Activated naive CD4-positive, alpha-beta T cell treated with anti-CD3 and anti-CD28 coated beads for 36 hours (primary cell): ENCODE measurements at places on chromosomes 5 and 9.
A peak's percentile ranks its signal among the peaks of the same experiment; 100 is the strongest.

DNA sequence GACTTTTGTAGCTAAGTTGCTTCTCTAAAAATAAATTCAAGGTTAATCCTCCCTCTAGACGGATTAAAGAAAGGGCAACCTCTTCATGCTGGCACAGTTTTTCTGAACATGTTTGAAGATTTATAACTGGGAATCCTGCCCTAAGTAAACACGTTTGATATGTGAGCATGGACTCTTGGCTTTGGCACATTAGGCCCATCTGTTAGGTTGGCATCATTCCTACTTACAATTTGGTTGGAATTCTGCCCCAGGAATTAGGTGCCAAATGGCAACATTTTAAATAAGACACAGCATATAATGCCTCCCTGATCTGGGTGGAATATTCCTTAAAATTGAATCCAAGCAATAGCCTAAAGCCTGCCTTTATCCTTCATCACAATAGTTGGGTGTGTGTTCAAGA lies 372.3 kb upstream of the CDH18 start:
- no peak for DNase-seq

DNA sequence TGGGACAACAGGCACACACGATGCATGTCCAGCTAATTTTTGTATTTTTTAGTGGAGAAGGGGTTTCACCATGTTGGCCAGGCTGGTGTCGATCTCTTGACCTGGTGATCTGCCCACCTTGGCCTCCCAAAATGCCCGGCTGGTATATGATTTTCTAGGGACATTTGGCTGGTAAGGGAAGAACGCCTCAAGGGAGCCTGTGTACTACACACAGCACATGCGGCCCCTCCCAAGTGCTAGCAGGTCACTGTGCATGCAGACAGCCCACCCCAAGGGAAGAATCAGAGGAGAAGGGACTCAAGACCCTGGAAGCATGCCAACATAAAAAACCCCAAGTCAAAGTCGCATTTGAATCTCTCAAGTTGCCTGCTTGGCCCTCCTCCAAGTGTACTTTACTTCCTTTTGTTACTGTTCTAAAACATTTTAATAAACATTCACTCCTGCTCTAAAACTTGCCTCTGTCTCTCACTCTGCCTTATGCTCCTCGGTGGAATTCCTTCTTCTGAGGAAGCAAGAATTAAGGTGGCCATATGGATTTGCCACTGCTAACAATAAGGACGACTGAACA lies 24.3 kb upstream of the OTULINL start:
- DNase-seq = no peak

GRCh38 chr9:73667749-73668148 lies 516.1 kb downstream of the ANXA1 start:
- DNase-seq = no peak

GRCh38 chr9:120561709-120562108 lies 18.3 kb downstream of the CDK5RAP2 start:
- DNase-seq = no peak

- DNase-seq = no peak
Observed at GRCh38 chr5:116834796-116835515, 260.3 kb upstream of the SEMA6A start.

DNA sequence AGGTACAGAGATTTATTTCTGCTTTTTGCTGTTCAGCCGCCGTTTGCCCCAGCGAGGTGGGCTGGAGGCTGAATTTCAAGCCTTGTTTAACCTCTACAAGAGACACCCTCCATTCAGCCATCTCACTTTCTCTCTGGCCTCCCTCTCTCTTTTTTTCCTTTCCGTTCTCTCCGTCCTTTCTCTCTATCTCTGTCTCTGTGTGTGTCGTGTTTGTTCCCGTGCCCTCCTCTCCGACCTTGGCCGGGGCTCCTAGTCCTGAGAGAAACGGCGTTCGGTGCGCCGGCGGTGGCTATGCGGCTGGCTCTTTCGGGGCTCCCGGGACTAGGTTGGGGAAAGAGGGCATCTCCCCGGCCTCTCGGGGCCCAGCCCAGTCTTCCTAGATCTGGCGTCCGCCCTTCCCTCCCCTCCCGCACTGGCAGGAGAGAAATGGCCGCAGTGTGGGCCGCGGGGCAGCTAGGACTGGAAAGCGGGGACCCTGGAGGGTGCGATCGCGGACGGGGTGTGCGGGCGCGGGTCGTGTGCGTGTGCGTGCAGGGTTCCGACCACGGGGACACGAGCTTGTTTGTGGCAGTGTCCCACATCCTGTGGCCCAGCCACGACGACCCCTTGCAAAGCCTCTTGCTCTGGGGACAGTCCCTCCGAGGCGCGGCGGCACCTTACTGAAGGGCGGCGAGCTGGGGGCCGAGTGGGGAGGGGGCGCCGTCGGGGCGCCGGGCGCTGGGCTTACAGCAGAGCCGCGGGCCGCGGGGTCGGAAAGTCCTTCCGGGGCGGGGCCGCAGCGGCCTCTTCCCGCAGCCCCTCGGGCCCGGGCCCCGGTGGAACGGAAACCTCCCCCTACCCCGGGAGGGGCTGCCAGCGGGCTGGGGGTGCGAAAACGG lies 5.7 kb downstream of the LHX2 start:
- no peak for DNase-seq

- peak; percentile 66 for DNase-seq
Observed at GRCh38 chr5:135034236-135034962, 371 bp upstream of the PITX1 start.

GRCh38 chr9:129273941-129274684 lies 96.1 kb upstream of the IER5L start:
- DNase-seq = no peak

GRCh38 chr5:112161392-112161748 lies 257.7 kb downstream of the EPB41L4A start:
- DNase-seq = no peak

- DNase-seq = peak; percentile 60
Observed at GRCh38 chr5:72611118-72611730, 104.0 kb upstream of the ZNF366 start.

DNA sequence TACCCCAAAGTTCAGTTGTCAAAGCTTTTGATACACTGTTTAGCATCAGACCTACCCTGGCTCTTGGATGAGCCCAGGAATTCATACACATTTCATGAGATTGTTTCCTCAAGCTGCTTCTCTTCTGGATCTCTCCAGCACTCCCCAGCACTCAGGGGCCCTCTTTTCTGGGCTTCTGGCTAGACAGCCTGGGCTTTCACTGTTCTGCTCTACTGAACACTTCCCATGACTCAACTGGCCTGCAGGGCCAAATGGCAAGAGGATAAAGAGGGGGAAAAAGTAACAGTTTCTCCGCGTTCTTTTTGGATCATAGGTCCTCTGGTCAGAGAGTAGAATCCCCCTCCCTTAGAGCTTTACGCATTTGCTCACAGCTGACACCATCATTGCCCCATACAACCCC lies 20.9 kb upstream of the LURAP1L start:
- DNase-seq = no peak

DNA sequence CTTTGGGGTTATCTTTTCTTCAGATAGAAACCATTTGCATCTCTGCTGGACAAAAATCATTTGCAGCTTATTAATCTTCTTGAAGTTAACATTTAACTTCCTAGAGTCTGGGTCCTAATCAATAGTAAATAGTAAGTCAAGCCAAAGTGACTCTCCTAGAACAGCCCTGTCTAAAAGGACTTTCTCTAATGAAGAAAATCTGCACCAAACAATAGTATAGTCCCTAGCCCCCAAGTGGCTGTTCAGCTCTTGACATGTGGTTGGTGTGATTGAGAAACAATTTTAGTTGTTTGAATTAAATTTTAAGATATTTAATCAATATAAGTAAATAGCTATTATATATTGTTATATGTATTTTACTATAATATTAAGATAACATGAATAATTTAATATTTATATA lies 64.6 kb upstream of the SHB start:
- DNase-seq = no peak

DNA sequence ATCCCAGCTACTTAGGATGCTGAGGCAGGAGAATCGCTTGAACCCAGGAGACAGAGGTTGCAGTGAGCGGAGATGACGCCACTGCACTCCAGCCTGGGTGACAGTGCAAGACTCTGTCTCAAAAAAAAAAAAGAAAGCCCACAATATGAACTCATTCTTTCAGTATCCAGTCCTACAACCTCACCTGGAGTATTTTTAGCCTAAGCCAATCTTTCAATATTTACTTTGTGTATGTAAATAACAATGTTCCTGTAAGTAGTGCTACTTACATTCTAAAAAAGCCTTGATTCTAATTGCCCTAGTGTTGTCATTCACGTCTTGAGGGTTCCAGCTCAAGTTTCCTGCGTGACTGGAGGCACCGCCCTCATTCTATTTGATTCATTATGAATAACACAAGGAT lies 62.0 kb downstream of the BHMT start:
- no peak for DNase-seq

GRCh38 chr5:155052532-155052931 lies 39.0 kb downstream of the KIF4B start:
- DNase-seq = no peak

- no peak for DNase-seq
Observed at GRCh38 chr9:99445371-99445891, 223.3 kb downstream of the SEC61B start.

GRCh38 chr9:27847818-27848217 lies 274.5 kb upstream of the C9orf72 start:
- DNase-seq = no peak
